ENCODE measurements at places on chromosomes 1 and 21. TPM values are rescaled to one million over a fixed set of nuclear protein-coding genes. Genes with fewer than 3 reads are reported as not detected.

The ARID4B gene
- 14.8 TPM for total RNA-seq

GRCh38 chr1:75274920-75275506 lies 140.8 kb downstream of the LHX8 start:
- DNase-seq = no peak

- no peak for DNase-seq
Measured at GRCh38 chr1:114034567-114035303, 55.5 kb downstream of the OLFML3 start.

GRCh38 chr21:33780631-33781030 lies 135.0 kb downstream of the ATP5PO start:
- DNase-seq = no peak

The REN gene
- not detected for total RNA-seq

DNA sequence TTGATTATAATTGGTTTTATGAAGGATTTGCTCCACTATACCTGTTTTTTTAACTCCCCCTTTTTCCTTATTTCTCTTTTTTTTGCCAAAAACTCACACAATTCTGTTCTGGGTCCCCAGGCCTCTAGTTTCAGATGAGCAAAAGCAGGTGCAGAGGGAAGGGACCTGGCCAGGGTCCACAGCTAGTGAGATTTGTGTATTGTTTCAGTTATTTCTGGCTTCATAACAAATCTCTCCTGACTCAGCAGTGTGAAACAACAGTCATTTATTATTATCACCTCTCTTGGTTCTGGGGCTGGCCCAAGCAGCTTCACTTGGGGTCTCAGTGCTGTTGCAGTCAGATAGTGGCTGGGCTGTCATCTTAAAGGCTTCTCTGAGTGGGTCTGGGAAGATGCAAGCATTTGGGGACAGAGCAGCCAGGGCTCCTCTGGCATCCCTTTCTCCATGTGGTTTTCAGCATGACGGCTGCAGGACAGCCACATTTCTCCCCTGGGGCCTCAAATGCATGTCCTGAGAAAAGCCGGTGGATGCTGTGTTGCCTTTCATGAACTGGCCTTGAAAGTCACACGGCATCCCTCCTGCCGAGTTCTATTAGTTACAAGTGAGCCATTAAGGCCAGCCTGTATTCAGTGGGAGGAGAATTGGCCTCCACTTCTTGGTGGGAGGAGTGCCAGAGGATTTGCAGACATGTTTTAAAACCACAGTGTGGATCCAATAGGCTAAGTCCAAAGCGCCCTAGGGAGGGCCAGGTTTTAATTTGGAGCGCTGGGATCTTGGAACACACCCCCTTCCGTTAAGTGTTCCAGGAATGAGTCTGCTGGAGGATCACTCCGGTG lies 137.1 kb downstream of the CAMTA1 start:
- no peak for DNase-seq

The AIRE gene
- total RNA-seq = not detected

- no peak for DNase-seq
Measured at GRCh38 chr1:31977385-31978131, 36.1 kb upstream of the KHDRBS1 start.

GRCh38 chr1:62494137-62494536 lies 57.3 kb downstream of the USP1 start:
- no peak for DNase-seq

The NRIP1 gene
- 16.0 TPM for total RNA-seq
